ENCODE measurements at places on chromosomes 1 and 21. TPM values are rescaled to one million over a fixed set of nuclear protein-coding genes. Genes with fewer than 3 reads are reported as not detected.

GRCh38 chr1:212467843-212468482, 35.2 kb downstream of the NENF start:
- no peak for DNase-seq

ACTL8 gene
- not detected for polyA plus RNA-seq

PPFIA4 gene
- polyA plus RNA-seq = 7.4 TPM

GNG4 gene
- polyA plus RNA-seq = 3.3 TPM

DNA sequence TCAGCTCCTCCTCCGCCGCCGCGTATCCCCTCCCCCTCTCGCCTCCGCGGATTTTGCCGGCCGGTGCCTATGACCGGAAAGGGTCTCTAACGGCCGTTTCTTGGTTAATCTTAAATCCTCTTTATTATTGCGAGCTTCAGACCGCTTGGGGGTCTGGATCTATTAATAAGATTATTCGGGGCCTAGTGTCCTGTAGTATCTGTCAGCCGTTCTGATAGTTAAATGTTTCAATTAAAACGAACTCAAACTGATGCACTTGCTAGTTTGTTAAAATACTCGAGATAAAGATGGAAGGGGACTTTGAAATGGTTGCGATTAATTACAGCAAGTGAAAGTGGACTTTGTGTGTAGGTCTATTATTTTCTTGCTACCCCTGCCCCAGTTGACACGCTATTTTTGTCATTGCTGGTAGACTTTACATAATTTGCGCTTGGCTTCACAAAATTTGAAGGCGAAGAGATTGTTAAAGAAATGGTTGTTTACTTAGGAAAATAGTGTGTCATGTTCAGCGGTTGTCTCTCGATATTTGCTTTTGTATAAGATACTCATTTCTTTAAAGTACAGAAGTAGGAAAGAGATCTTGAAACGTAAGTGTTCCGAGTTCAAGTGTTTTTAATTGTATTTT, 779 bp downstream of the SON start:
- DNase-seq = no peak

SH3D21 gene
- polyA plus RNA-seq = 33.1 TPM

AIRE gene
- 0.44 TPM for polyA plus RNA-seq

CD55 gene
- 49.6 TPM for polyA plus RNA-seq

DNA sequence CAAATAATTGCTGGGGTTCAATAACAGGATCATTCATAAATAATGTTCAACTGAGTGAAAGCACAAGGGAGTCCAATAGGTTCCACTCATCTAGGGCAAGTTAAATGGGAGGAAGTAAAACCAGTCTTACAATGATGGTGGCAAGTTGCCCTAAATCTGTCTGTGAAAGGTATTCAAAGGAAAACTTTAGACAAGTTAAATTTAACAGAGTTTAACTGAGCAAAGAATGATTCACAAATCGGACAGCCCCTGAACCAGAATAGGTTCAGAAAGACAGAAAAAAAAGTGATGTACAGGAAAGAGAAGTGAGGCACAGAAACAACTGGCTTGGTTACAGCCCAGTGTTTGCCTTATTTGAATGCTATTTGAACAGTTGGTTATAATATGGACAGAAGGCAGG, 183.5 kb upstream of the ADGRL4 start:
- no peak for DNase-seq

GRCh38 chr1:64701071-64701470, 43.8 kb upstream of the RAVER2 start:
- DNase-seq = no peak

BMP8A gene
- 0.44 TPM for polyA plus RNA-seq

DNA sequence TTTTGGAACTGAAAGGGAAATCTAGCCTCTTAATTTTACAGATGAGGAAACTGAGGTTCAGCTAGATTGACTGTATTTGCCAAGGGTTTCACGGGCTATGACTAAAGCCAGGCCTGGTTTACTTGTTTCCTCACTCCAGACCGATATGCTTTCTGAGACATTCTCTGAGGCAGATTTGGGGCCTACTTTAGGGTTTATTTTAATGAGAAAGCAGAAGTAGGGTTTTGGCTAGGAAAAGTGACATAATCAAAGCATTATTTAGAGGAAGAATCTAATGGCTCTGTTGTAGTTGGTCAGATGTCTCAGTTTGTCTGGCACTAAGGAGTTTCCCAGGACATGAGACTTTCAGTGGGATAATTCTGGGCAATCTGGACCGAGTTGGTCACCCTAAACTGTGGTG, 1.5 kb upstream of the RPTN start:
- no peak for DNase-seq

FCRL3 gene
- not detected for polyA plus RNA-seq

GRCh38 chr1:227764019-227764391, 28.8 kb downstream of the SNAP47 start:
- no peak for DNase-seq

DNA sequence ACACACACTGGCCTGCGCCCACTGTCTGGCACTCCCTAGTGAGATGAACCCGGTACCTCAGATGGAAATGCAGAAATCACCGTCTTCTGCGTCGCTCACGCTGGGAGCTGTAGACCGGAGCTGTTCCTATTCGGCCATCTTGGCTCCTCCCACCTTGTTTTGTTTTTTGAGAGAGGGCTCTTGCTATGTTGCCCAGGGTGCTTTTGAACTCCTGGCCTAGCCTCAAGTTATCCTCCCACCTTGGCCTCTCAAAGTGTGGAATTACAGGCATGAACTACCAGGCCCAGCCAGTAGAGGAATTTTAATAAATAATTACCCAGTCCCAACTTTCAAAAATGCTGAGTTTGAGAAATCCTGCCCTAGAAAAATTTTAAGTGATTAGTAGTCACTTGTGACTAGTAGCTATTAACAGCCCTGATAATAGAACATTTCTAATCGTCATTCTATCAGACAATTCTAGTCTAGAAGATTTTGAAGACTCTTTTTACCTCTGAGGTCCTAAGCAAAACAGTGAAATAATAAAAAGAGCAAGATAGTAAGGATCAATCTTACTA, 30.9 kb upstream of the SLC35D1 start:
- no peak for DNase-seq

- no peak for DNase-seq
Measured at GRCh38 chr1:119321666-119322419, 46.7 kb upstream of the HAO2 start.

DNA sequence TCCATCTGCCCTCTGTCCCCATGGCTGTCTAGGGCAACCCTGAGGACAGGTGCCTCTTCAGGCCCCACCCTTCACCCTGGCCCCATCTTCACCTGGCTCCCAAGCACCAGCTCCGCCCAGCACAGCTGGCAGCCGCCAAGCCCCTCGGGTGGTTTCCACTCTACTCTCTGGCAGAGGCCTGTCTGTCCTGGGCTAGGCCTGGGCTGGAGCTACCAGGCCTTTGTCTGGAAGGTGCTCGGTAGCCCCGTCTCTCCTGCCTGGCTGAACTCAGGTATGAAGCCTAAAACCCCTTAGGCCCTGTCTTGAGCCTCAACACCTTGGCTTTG, 17.4 kb downstream of the SDC3 start:
- no peak for DNase-seq

DNA sequence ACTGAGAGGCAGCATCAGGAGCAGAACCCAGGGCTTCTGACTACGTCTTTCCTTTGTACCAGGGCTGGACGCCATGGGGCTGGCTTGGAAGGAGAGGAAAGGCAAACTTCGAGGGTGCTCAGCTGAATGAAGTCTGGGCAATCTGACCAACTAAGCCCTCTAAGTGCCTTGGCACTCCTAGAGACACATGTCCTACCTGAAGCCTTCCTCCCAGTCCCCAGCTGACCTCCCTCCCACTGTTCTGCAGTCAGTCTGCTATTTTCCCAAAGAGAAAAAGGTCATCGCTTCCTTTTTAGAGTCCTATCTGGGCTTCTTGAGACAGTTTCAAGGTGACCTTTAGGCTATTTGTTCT, 5.2 kb downstream of the SLC9A1 start:
- DNase-seq = no peak

DNA sequence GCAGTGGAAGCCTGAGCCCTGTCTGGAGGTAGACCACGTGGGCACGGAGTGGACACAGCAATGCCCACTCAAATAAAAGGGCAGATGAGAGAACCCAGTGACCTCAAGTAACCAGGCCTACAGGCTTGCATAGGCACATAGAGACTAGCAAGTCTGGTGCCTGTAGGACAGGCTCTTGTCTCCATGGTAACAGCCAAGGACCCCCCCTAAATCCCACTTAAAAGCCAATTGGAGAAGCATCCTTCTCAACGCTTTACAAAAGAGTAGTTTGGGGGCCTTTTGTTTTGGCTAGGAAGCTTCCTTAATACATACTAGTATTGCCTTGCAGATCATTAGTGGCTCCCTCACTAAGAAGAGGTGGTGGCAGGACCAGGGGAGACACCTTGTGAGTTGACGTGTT, 63.9 kb downstream of the VWA5B1 start:
- no peak for DNase-seq

DNA sequence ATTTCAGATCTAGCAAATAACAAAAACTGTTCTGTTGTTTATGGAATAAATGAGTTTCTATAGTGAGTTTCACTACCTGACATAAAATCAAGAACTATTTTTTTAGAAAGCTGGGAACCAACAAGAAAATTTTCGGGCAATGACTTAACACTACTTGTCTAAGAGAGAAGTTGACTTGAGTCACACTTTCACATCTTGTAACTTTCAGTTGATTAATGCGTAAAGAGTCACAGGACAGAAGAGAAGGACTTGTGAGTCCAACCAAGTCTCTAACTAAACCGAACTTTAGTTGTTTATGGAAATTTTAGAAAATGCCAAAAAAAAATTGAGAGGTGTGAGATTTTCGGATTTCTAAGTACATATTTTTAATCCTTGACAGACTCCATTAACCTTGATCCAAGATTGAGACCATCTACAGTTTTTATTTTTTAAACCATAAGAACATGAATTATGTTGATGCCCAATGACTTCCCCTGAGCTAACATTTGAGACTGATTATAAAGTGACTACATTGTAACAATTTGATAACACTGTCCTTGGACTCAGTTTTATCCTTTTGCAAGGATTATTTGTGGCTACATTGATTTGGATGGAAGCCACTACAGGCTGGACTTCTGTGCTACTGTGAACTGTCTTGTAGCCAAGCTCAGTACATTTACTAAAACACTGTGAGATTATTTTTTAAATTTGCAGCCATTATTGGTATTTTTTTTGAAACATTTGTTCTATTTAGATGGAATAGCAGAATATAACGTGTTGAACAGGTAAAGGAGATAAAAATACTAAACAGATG, 284.0 kb downstream of the PTPRC start:
- no peak for DNase-seq

DNA sequence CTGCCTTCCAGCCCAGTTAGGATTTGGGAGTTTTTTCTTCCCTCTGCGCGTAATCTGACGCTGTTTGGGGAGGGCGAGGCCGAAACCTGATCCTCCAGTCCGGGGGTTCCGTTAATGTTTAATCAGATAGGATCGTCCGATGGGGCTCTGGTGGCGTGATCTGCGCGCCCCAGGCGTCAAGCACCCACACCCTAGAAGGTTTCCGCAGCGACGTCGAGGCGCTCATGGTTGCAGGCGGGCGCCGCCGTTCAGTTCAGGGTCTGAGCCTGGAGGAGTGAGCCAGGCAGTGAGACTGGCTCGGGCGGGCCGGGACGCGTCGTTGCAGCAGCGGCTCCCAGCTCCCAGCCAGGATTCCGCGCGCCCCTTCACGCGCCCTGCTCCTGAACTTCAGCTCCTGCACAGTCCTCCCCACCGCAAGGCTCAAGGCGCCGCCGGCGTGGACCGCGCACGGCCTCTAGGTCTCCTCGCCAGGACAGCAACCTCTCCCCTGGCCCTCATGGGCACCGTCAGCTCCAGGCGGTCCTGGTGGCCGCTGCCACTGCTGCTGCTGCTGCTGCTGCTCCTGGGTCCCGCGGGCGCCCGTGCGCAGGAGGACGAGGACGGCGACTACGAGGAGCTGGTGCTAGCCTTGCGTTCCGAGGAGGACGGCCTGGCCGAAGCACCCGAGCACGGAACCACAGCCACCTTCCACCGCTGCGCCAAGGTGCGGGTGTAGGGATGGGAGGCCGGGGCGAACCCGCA, at the start of gene PCSK9:
Gene PCSK9, plus strand, starts transcription at position 207 of the 741 bp plus-strand sequence. Its CDS starts 290 bp downstream, at position 497.
- peak; percentile 59 for DNase-seq

GRCh38 chr1:116474921-116475849, 95.6 kb downstream of the CD58 start:
- DNase-seq = peak; percentile 60

PLEKHN1 gene
- 0.44 TPM for polyA plus RNA-seq

GRCh38 chr1:204426035-204426436, 14.4 kb upstream of the PPP1R15B start:
- DNase-seq = no peak

DNA sequence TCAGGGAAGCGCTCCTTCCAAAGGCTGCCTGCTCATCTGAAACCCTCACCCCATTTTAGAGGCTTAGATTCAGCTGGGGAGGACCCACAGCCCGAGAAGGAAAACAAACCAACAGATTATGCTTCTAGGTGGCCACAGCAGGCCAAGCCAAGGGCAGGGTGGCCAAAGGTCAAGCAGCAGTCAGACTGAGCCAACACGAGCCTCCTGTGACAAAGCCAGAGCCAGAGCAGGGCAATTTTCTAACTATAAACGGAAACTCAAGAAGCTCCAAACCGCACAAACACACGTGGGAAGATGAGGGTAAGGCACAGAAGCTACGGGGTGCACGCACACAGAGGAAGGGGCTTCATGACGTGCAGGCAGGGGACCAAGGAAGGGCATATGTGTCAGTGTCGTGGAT, 64.1 kb downstream of the PLEKHA6 start:
- DNase-seq = no peak

RGS8 gene
- polyA plus RNA-seq = 0.07 TPM

DNA sequence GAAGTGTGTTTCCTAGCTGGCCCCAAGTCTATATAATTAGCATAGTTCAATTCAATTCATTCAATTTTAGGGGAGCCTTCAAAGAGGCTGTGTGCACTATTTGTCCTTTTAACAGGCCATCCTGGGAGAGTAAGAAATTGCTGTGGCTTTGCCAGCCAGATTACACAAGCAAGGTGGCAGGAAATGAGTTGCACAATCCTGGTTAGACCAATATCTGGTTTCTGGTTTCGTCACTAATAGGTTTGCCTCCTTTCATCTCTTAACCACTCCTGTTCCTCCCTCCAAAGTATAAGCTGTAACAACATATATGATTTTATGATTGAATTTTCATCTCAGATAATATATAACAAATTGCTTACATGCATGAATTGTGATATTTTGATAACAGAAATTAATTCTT, 84.1 kb upstream of the NEGR1 start:
- no peak for DNase-seq

NENF gene
- polyA plus RNA-seq = 37.6 TPM

SGIP1 gene
- polyA plus RNA-seq = 17.4 TPM

GRCh38 chr1:29646161-29646775, 409.9 kb downstream of the PTPRU start:
- no peak for DNase-seq
